Endothelial cell of umbilical vein (primary cell): ENCODE measurements at places on chromosomes 7 and 10. TPM values are rescaled to one million over a fixed set of nuclear protein-coding genes. Genes with fewer than 3 reads are reported as not detected.
A peak's percentile ranks its signal among the peaks of the same experiment; 100 is the strongest.

GRCh38 chr10:95655571-95656290, 780 bp downstream of the ALDH18A1 start:
- peaks cover 7% of the 10 kb centered on the region for H3K36me3 ChIP-seq
- peak overlapping the region; percentile 64 for H3K27ac ChIP-seq
- peaks cover 11% of the 10 kb centered on the region for H3K4me1 ChIP-seq
- DNase-seq, result peak; percentile 62

- H3K27ac ChIP-seq, result no peak overlapping the region
- H3K36me3 ChIP-seq, result no peaks in the 10 kb centered on the region
- H3K4me1 ChIP-seq, result no peaks in the 10 kb centered on the region
These were observed 23.4 kb downstream of the ZPBP start for GRCh38 chr7:50069613-50070012.

DNA sequence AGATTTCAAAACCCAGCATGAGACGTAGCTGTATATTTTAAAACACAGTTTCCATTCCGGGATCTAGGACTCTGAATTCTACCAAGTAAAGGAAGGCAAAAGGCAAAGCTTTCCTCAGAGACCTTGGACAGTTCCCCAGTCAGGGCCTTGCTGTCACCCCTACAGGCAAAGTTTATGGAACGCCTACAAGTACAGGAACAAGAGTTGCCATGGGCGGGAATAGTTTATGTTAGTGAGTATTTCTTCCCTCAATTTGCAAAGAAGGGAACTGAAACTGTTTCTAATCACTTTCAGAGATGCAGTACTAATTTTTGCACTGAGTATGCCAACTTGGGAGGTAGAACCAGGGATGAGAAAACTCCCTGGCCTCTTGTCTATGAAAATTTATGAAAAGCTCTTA, 68.2 kb upstream of the LRGUK start:
- no peaks in the 10 kb centered on the region for H3K27me3 ChIP-seq
- H3K4me3 ChIP-seq, result no peak overlapping the region
- no peak for DNase-seq
- H3K4me1 ChIP-seq, result no peaks in the 10 kb centered on the region
- H3K36me3 ChIP-seq, result no peaks in the 10 kb centered on the region
- H3K27ac ChIP-seq, result no peak overlapping the region

GRCh38 chr7:158192956-158193355, 394.7 kb downstream of the PTPRN2 start:
- no peak for DNase-seq
- H3K27me3 ChIP-seq, result no peaks in the 10 kb centered on the region
- H3K36me3 ChIP-seq, result no peaks in the 10 kb centered on the region
- H3K4me3 ChIP-seq, result no peak overlapping the region
- no peaks in the 10 kb centered on the region for H3K4me1 ChIP-seq

DNA sequence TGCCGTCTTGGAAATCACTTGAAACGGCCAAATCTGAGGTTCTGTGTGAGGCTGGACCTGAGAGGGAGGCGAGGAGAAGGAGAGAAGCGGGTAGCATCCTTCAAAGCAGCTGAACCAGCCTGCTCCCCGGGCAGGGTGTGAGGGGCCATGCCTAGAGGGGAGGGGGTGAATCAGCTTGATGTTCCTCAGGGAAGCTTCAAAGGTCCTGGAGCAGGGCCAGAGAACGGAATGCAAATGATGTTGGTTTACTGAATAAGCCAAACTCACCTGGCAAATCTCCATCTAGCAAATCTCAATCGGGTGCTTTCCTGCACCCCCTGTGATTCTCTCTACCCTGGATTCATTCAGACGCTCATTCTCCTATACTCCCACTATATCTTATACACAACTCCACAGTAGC, 226.9 kb downstream of the WDR11 start:
- no peak overlapping the region for H3K4me3 ChIP-seq
- H3K4me1 ChIP-seq, result no peaks in the 10 kb centered on the region
- no peak overlapping the region for H3K27ac ChIP-seq
- no peaks in the 10 kb centered on the region for H3K36me3 ChIP-seq
- DNase-seq, result no peak

GRCh38 chr7:138720286-138720685, 19.1 kb upstream of the SVOPL start:
- H3K27me3 ChIP-seq, result no peaks in the 10 kb centered on the region
- DNase-seq, result no peak
- no peak overlapping the region for H3K4me3 ChIP-seq
- no peak overlapping the region for H3K27ac ChIP-seq
- H3K4me1 ChIP-seq, result no peaks in the 10 kb centered on the region

DNA sequence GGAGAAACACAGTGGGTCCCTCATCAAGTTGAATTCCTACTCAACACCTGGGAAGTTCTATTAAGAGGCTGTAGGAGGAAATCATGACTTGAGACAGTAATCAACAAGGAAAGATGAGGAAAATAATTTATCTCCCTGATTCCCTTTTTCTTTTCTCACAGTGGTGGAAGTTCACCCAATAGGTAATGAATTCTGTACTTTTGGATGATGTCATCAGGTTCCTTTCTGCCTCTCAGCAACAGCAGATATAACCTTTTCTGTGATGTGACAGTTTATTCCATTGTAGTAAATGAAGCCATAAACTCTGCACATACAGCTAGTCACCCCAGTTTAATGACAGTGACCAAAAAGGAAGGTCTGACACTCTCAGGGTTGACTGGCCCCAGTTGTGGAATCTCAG, 1265.0 kb downstream of the NXPH1 start:
- H3K36me3 ChIP-seq, result no peaks in the 10 kb centered on the region
- no peaks in the 10 kb centered on the region for H3K4me1 ChIP-seq
- H3K4me3 ChIP-seq, result no peak overlapping the region
- no peak overlapping the region for H3K27ac ChIP-seq
- DNase-seq, result no peak

GRCh38 chr7:18496341-18496700, 772 bp downstream of the HDAC9 start:
- H3K4me1 ChIP-seq, result peaks cover 4% of the 10 kb centered on the region
- H3K36me3 ChIP-seq, result no peaks in the 10 kb centered on the region
- no peak overlapping the region for H3K4me3 ChIP-seq
- DNase-seq, result no peak
- no peak overlapping the region for H3K27ac ChIP-seq
- H3K27me3 ChIP-seq, result no peaks in the 10 kb centered on the region

- no peak overlapping the region for H3K27ac ChIP-seq
- H3K4me1 ChIP-seq, result no peaks in the 10 kb centered on the region
- H3K27me3 ChIP-seq, result no peaks in the 10 kb centered on the region
- peaks cover 10% of the 10 kb centered on the region for H3K36me3 ChIP-seq
- H3K4me3 ChIP-seq, result no peak overlapping the region
These were observed 55.3 kb downstream of the PAXIP1 start for GRCh38 chr7:154947604-154948003.

GRCh38 chr7:98162758-98163157, 48.5 kb upstream of the BHLHA15 start:
- H3K4me1 ChIP-seq, result peaks cover 3% of the 10 kb centered on the region
- no peak overlapping the region for H3K4me3 ChIP-seq
- DNase-seq, result no peak
- peaks cover 4% of the 10 kb centered on the region for H3K36me3 ChIP-seq
- no peaks in the 10 kb centered on the region for H3K27me3 ChIP-seq

GRCh38 chr10:97780841-97781617, 9.2 kb upstream of the SFRP5 start:
- no peaks in the 10 kb centered on the region for H3K36me3 ChIP-seq
- no peak overlapping the region for H3K27ac ChIP-seq
- H3K4me3 ChIP-seq, result no peak overlapping the region
- peaks cover 4% of the 10 kb centered on the region for H3K4me1 ChIP-seq
- H3K27me3 ChIP-seq, result no peaks in the 10 kb centered on the region

- H3K36me3 ChIP-seq, result no peaks in the 10 kb centered on the region
- no peak for DNase-seq
These were observed 54.5 kb upstream of the TOMM7 start for GRCh38 chr7:22876986-22877729.

DNA sequence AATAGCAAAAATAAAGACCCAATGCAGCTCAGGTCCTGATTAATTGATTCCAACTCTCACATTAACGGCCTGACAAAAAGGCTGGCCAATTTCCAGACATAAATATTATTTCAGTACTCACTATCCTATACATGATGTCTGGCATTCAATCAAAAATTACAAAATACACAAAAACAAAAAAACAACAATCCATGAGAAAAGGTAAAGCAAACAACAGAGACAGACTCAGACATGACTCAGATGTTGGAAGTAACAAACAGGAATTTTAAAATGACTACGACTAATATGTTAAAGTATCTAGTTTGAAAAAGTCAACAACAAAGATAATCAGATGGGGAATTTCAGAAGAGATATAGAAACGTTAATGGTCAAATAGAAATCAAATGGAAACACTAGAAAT, 152.8 kb downstream of the AMPH start:
- H3K27me3 ChIP-seq, result no peaks in the 10 kb centered on the region
- H3K36me3 ChIP-seq, result no peaks in the 10 kb centered on the region
- H3K27ac ChIP-seq, result peak overlapping the region; percentile 30

DNA sequence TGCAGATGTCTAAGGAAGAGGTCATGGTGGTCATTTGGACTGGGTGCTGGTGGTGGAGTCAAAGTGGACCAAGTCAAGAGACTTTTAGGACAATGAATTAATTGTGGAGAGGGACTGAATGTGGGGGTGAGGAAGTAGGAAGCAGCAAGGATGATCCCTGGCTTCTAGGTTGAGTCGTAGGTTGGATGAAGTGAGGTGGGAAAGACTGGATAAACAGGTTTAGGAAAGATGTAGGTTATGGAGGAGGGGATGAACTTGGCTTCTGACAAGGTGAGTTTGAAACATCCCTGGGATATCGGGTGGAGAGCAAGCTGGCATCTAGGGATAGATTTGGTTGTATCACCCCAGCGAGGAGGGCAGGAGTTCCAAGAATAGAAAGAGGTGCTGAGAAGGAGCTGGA, 7.6 kb downstream of the SEMA4G start:
- no peaks in the 10 kb centered on the region for H3K27me3 ChIP-seq
- no peak overlapping the region for H3K27ac ChIP-seq
- DNase-seq, result no peak
- peaks cover 8% of the 10 kb centered on the region for H3K36me3 ChIP-seq
- no peak overlapping the region for H3K4me3 ChIP-seq
- H3K4me1 ChIP-seq, result no peaks in the 10 kb centered on the region

DNA sequence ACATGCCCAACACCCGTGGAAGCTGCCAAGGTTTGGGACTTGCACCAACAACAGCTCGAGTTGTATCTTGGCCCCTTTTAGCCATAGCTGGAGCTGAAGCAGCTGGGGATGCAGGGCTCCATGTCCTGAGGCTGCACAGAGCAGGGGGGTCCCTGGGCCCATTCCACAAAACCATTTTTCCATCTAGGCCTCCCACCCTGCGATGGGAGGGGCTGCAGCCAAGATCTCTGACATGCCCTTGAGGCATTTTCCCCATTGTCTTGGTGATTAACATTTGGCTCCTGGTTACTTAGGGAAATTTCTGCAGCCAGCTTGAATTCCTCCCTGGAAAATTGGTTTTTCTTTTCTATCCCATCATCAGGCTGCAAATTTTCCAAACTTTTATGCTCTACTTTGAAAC, 637.8 kb upstream of the VSTM2A start:
- H3K36me3 ChIP-seq, result no peaks in the 10 kb centered on the region
- no peaks in the 10 kb centered on the region for H3K27me3 ChIP-seq
- H3K4me1 ChIP-seq, result no peaks in the 10 kb centered on the region
- no peak for DNase-seq

DNA sequence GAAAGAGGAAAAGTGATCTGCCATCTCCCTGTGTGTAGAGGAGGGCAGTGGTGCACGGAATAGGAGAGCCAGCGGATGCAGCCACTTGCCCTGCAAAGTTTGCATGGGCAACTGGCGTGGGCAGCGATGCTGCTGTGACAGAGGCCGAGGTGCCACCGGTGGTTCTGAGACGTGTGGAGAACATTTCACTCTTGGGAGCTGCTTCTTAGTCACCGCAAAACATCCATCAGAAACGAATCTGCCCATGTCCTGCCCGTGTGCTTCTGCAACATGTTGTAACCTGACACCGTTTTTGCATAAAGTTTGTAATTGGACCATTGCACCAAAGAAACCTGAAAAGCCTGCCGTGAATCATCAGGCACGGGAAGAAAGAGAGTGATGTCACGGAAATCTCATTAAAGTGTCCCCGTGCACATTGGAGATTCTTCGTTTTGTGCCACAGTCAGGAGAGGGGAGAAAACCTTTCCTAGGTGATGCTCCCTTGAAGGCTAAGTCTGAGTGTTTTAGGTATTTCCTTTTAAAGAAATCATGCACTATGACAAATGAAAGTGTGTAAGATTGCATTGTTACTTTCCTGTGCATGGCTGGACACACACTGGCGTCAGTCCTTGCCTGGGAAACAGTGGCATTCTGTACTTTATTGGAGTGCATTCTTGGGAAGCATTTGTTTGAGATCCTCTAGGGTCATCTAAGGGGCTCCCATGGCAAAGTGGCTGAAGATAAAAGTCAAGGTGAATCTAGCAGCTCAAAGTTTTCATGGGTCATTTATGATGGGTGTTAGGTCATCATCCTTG, 302.6 kb downstream of the KLF6 start:
- peaks cover 9% of the 10 kb centered on the region for H3K4me1 ChIP-seq
- no peak overlapping the region for H3K27ac ChIP-seq
- no peaks in the 10 kb centered on the region for H3K27me3 ChIP-seq
- no peak overlapping the region for H3K4me3 ChIP-seq

GRCh38 chr10:116141855-116142254, 131.2 kb downstream of the GFRA1 start:
- H3K27ac ChIP-seq, result no peak overlapping the region
- no peaks in the 10 kb centered on the region for H3K36me3 ChIP-seq

DNA sequence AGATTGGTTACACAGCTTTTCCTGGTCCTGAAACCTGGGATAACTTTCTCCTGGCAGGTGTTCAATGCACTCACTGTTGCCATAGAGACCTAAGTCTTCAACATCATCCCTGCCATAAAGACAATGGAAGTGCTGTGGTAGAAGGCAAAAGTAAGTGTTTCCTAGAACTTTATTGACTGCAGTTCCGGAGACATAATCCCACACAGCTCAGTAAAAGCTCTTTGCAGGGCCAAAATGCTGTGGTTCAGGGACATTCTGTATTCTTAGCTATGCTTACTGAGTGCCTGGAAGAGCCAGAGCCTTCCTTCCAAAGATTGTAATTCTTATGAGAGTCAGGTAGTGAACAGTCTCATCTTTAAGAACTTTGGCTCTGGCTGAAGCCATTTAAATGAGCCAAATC, 5.3 kb downstream of the WIPF3 start:
- H3K27ac ChIP-seq, result no peak overlapping the region
- no peaks in the 10 kb centered on the region for H3K36me3 ChIP-seq
- H3K27me3 ChIP-seq, result peaks cover 38% of the 10 kb centered on the region
- DNase-seq, result no peak

DNA sequence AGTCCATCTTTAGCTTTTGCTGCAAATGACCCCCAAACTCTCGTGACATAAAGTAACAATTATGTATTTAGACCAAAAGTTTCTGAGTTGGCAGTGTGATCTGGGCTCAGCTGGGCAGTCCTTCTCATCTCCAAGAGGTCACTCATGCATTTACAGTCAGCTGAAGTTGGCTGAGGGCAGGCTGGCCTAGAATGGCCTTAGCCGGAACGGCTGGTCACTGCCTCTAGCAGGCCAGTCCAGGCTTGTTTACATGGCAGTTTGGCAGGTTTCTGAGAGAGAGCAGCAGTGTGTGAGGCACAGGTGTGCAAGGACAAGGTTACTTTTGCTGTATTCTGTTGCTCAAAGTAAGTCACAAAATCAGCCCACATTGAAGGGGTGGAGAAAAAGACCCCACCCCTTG, 200.0 kb upstream of the AGK start:
- no peaks in the 10 kb centered on the region for H3K36me3 ChIP-seq
- H3K27me3 ChIP-seq, result no peaks in the 10 kb centered on the region
- H3K27ac ChIP-seq, result no peak overlapping the region
- no peak overlapping the region for H3K4me3 ChIP-seq
- DNase-seq, result no peak
- peaks cover 21% of the 10 kb centered on the region for H3K4me1 ChIP-seq

Gene IDI2
- total RNA-seq, result not detected in 2 replicates

Gene CTAGE8
- total RNA-seq, result 0.30 and 0.49 TPM in 2 replicates

Gene PDE6C
- total RNA-seq, result not detected in 2 replicates

Gene LGI1
- not detected in 2 replicates for total RNA-seq

Gene VWDE
- total RNA-seq, result 0.09 and 0.11 TPM in 2 replicates

Gene BTBD16
- total RNA-seq, result 0.78 TPM in 1 of 2 replicates, not detected in the other

Gene NPY4R2
- total RNA-seq, result not detected in 2 replicates
